Stimulated activated CD4-positive, alpha-beta T cell treated with anti-CD3 and anti-CD28 coated beads, Interleukin-1b, Interleukin-23, amount 100 ng/mL, for 4 hours (primary cell): ENCODE measurements at places on chromosomes 12 and 14.

- DNase-seq = no peak
Observed at GRCh38 chr12:64903479-64904152, 79.2 kb downstream of the TBC1D30 start.

- no peak for DNase-seq
Observed at GRCh38 chr14:99123208-99123870, 148.7 kb downstream of the BCL11B start.

- no peak for DNase-seq
Observed at GRCh38 chr12:111360325-111360930, 8.5 kb downstream of the PHETA1 start.

GRCh38 chr14:64718762-64719161 is 14.5 kb downstream of the PLEKHG3 start:
- DNase-seq = no peak

GRCh38 chr12:64218597-64218996 is 3.5 kb downstream of the KICS2 start:
- no peak for DNase-seq

- DNase-seq = no peak
Observed at GRCh38 chr14:67987606-67988005, 168.0 kb downstream of the RAD51B start.

DNA sequence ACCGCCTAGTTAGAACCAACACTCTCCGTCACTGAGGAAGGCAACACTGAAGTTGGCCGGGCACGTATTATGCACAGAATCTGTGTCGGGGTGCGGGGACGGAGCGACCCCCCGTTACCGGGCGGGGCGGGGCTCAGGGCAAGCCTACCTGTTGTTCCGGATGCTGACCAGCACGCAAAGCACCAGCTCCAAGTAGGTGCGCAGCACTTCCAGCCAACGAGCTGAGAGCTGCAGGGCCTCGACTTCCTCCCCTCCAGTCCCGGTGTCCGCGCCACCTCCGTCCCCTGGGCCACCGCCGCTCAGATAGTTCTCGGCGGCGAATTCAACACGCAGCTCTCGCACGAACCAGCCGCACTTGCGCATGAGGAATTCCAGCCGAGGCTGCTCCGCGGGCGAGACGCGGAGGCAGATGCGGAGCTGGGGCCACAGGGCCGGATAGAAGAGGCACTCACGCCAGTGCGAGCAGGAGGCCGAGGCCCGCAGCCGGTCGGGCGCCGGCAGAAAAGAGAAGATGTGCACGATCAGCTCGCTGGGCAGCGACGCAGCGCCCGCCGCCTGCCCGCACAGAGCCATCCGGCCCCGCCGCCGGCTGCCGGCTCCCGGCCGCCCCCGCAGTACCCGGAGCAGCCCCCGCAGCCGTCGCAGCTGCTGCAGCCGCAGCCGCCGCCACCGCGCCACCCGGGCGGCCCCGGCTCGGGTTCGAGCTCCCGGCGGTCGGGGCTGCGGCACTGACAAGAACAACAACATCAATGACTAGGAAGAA is 636 bp downstream of the FBXO33 start:
- DNase-seq = peak; percentile 20

DNA sequence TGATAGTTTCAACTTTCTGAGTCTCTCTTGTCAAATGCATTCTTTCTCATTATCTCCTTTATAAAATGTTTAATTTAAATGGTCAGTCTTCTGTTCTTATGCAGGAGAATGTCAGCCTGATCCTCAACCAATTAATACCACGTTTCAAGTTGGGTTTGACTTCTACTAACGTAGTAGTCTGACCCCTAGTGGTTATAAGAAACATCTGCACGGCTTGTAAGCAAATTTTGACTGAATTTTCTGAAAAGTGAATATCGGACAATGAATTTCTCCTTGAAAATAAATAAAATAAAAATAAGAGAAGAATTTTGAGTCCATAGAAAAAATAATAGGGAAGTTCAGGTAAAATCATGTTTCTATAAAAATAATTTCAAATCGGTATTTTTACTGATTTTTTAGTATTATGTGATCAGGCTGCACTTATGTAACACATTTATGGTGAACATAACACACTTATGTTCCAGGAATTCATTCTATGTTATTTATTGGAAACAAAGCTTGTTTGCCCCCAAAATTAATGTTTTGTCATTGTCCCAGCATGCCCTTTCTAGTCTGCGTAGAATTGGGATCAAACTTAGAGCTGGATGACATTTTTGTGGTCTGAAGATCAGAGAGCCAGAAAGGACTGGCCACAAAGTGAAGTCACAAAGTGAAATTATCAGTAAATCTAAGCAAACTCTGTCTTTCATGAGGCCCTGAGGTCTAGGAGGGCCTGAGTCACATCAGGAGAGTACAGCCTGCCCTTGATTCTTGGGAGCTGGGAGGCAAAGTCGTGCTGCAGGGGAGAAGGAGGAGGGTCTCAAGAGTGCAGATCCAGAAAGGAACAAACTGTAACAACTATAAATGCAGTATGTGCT is 101.2 kb upstream of the STXBP6 start:
- no peak for DNase-seq

- no peak for DNase-seq
Observed at GRCh38 chr12:126915309-126915708, 1351.7 kb upstream of the TMEM132C start.

DNA sequence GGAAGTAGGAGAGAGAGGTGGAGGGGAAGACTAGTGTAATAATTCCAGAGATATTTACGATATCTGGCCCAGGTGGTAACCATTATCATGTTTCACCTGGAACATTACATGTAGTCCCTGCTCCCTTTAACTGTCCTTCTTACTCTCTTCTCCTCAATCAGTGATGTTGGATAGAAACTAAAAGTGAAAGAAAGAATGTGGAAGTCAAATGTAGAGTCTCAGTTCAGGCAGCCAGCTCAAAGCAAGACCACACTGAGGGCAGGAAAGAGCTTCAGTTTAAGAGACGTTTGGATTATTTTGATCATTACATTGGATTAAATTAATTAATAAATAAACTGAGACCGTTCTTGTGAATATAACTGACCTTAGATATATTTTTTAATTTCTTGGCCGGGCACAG is 594.4 kb downstream of the FLRT2 start:
- DNase-seq = no peak

GRCh38 chr14:88668448-88669116 is 105.7 kb downstream of the ZC3H14 start:
- no peak for DNase-seq

GRCh38 chr12:95116773-95117172 is 43.4 kb upstream of the NR2C1 start:
- DNase-seq = no peak

- no peak for DNase-seq
Observed at GRCh38 chr12:30794591-30795409, 40.0 kb upstream of the CAPRIN2 start.

DNA sequence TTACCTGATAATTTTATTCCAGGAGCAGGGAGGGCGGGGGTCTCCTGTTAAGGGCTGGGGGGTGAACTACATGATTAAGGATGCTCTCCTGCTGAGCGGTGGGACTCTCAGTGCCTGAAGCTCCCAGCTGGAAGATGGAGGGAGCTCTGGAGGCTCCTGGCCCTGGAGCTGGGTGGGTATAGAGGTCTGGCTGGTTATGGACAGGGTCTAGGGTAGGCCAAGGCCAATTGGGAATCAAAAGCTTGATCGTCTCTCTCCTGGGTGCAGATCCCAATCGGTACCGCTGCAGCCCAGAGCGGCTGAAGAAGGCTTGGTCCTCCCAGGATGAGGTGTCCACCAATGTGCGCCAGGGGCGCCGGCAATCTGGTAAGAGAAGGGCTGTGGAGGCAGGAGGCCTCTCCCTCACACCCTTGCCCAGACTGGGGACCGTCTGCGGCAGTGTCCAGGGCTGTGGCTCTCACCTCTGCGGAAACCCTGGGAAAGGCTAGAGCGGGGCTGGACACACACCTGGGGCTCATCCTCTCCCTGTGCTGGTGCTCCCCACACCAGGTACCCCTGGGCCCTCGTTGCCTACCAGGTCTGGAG is 28.4 kb downstream of the PLEKHG3 start:
- no peak for DNase-seq

DNA sequence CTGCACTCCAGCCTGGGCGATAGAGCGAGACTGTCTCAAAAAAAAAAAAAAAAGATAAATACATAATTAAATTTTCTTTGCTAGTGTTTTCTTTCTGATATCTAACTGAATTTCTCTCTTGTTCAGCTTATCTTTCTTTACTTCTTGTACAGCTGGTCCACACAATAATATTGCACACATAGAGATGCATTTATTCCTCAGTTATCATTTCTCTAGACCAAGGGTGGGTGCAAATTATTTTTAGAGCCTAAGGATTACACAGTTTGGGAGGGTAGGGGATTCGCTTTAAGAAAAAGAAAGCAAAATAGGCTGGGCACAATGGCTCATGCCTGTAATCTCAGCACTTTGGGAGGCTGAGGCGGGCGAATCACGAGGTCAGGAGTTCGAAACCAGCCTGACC is 17.9 kb downstream of the A2ML1 start:
- no peak for DNase-seq

DNA sequence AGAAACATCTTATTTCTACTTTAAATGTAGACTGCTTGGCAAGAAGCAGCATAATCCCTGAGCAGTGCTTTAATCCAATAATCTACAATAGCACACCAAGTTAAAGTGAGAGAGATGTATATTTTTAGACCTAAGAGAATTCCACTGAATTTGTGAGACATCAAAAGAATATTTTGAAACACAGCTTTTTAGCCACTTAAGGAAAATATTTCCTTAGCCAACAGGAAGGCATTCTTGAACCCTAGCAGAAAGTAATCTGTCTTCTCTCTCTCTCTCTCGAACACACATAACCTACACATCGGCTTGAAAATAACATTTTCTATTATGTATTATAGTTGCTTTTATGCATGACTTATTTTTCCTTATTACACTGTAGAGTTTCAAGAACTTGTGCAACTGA is 34.0 kb downstream of the KITLG start:
- no peak for DNase-seq

GRCh38 chr14:22640192-22640591 is 4.0 kb downstream of the OR6J1 start:
- no peak for DNase-seq

DNA sequence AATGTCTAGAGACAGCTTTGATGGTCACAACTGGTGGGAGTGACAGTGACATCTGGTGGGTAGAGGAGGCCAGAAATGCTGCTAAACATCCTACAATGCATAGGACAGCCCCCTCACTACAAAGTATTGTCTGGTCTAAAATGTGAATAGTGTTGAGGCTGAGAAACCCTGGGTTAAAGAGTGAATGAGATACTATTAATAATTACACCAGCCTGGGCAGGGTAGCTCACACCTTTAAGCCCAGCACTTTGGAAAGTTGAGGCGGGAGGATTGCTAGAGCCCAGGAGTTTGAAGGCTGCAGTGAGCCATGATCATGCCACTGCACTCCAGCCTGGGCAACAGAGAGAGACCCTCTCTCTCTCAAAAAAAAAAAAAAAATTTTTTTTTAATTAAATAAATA is 11.1 kb downstream of the SVOP start:
- no peak for DNase-seq

DNA sequence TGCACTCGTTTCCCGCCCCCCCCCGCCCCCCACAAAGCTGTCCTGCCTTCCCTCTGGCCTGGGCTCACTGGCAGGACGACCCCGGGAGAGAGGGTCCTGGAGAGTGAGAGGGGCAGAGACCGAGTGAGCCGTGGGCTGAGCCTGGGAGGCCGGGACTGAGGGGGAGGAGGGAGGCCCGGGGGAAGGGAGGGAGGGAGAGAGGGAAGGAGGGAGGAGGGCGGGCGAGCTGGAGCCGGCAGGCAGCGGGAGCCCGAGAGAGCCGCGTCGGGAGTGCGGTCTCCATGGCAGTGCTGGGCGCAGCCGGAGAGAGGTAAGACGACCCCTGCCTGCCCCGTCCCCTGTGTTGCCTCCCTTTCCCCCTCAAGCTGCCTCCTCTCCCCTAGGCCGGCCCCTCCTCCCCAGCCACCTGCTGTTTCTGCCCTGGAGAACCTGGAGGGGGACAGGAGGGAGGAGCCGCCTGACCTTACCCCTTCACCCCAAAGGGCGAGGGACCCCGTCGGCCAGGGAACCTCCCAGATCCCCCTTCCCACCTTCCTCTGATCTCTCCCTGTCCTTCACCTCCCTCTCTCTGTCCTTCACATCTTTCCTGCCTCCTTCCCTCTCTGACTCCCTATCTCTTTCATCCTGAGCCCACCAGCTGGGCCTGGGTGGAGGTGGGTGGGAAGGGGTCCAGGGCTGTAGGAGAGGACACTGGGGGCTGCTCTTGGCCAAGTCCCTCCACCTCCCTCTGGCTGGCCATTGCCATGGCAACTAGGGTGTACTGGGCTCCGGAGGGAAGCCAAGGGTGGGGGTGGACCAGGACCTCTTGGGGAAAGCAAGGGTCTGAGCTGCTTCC is at the start of gene GPR162:
Gene GPR162, plus strand, starts transcription at position 231 of the 835 bp plus-strand sequence. CDS start 2,078 bp downstream, outside the sequence.
- no peak for DNase-seq

DNA sequence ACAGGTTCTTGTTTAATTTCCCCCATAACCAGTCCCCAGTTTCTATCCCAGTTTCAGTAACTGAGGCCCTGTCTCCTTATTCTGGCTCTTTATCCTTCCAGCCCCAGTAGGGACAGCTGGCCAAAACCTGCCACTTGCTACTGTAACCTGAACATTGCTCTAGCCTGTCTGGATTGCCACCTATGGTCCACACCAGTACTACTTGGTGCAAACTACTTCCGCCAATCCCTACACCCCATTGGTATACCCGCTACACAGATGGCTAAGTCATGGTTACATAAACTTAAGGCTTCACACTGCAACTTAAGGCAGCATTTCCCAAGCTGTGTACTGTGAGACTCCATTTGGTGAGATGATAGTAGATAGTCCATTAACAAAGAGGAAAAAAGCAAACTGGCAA is 20.3 kb upstream of the C12orf76 start:
- DNase-seq = no peak
